ENCODE measurements at places on chromosomes 5 and 9.

DNA sequence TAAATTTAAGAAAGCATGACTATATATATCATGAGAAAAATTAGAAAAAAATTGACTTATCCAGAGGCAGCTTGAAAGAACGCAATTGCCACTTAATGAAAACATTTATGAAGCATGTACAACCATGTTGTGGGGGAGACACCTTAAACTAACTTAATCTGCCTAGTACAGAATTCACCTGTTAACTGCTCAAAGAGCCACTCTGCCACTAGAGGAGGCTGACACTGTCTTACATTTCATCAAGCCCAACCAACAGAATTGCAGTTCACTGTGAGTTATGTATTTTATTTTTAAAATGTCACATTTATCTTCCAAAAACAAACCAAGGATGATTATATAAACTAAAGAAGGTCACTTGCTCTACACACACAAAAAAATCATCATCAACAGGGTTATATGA lies 252.9 kb downstream of the MLLT3 start:
- no peak for DNase-seq

DNA sequence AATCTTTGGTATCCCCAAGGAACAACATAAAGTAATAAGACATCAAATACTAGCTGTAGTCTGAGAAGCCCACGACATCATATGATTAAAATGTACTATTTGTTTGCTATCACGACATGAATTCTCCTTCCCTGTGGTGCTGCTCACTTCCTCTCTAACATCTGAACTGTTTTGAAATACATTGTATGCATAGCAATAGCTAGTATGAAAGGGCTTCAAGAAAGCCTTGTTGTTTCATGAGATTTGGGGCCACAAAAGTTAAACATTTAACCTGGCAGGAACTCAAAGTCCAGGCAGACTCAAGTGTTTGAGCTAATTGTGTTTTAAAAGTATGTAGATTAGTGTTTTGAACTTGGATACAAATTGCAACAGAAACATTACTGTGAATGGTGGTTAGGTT lies 237.4 kb upstream of the PTGER4 start:
- DNase-seq = no peak

DNA sequence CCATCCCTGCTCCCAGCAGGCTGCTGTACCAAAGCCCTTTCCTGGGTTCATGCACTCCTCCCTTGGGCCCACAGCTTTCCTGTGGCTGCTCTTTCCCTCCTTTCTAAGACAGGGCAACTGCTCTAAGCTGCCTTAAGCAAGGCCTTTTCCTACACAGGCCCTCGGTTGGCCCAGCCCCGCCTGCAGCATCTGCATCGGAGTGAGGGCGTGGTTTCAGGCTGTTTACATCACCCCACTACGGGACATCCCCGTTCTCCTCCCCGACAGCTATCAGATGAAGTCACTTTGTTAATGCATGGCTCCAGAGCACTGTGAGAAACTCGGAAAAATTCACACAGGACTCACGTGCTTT lies 3.4 kb downstream of the DPH7 start:
- no peak for DNase-seq

DNA sequence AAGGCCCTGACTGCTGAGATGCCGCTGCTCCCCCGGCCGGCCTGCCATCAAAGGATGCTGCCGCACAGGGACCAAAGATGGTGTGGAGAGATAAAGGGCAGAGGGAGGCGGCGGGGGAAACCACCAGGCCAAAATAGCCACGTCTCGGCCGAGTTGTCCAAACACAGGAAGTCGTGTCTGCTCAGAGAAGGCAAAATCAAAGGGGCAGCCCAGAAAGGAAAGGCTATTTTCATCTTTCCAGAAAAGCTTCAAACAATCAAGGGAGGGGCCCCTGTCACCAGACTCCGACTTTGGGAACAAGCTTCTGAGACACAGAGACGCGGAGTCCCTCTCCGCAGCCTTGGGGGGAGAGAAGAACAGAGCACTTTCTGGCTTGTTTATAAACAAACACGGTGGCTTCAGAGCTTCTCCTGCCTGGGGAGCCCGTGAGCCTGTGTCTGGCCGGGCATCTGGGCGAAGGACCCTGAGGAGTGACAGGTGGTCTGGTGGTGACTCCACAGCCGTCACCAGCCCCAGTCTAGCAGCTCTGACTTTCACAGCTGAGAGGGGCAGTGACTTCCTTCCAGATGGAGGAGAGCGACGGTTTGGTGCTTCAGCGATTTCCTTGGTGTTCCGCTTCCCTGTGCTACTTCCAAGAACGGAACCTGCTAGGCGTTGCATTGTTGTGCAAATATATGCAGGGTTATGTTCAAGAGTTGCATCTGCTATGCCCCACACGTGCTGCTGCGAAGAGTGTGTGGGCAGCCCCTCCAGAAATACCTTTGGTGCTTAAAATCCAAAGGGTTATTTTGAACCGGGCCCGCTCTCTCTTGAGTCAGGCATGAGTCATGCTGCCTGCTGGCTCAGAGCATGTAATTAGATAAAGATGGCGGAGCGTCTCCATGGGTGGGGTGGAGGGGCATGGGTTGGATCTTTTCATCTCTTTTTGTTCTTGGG lies 24.0 kb downstream of the ADAMTSL2 start:
- no peak for DNase-seq

- DNase-seq = no peak
These were observed 15.7 kb downstream of the CDC14B start for GRCh38 chr9:96604004-96604319.

DNA sequence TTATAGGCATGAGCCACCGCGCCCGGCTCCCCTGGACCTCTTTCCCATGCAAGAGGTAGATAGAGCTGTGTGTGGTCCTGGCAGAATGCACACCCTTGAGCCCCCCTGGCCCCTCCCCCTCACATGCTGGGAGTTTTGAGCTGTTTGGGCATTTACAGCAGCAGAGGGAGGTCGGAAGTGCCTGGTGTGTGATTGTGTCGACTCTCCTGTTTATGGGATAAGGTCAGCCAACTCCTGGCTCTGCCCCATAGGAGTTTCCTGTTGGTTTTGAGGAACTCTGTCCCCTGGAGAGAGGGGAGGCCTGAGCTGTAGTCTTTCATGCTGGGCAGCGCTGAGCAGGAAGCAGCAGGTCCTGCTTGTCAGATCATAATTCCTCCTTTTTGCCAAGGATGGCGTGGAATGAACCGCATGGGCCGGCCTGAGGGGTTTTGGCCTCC lies 6.0 kb downstream of the LRRC8A start:
- no peak for DNase-seq

DNA sequence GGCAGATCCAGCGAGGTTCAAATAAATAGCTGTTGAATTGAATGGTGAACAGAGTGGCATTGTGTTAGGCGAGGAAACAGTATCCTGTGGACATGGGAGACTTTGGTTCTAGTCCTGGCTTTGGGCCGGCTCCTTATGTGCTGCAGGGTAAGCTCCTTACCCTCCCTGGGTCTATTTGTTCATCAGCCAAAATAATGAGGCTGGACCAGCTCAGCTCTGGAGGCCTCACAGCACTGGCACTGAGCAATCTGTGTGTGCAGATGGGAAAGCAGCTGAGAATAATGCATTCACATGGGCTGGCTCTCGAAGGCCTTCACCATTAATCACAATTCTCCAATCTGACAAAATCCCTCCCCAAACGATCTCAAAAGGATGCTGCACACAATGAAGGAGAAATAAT lies 81.9 kb downstream of the APBA1 start:
- DNase-seq = no peak

All from CMK (cell line).